ENCODE measurements at places on chromosomes 13 and 19.
A peak's percentile ranks its signal among the peaks of the same experiment; 100 is the strongest.

GRCh38 chr19:44755219-44755618, 6.7 kb downstream of the BCL3 start:
- DNase-seq: no peak

DNA sequence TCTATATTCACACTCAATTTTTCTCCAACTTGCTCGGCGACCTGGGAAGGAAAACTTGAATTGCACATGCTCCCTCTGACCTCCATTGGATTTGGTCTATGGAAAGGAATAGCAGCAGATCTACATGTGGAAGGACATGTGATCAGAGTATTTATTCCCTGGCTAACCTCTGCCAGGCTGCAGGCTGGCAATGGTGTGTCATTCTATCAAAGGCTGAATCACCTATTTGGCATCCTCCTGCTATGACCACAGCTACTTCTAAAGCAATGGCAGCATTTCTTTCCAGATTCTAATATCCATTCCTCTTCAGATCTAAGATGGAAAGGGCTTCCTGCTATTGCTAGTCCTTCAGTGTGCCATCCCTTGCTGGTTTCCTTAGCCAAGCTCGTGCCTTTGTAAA, 144.3 kb upstream of the FREM2 start:
- DNase-seq: no peak

GRCh38 chr13:28753208-28753892, 34.6 kb upstream of the SLC46A3 start:
- no peak for DNase-seq

DNA sequence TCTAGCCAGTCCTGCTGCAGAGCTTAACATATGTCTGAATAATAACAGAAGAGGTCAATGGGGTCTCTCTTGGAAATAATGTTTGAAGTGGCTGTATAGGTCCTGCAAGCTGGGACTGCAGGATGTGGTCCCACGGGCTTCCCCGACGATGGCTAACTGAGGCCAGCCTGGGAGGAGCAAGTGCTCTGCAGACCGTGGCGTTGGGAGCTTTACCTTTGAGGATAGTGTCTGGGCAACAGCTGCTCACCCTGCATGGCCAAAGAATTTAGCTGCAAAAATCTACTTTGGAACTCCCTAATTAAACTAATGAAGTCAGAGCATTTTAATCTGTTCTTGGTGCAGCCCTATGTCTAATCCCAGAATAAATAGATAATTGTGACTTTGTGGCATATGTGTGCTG, 18.2 kb upstream of the AMER2 start:
- no peak for DNase-seq

DNA sequence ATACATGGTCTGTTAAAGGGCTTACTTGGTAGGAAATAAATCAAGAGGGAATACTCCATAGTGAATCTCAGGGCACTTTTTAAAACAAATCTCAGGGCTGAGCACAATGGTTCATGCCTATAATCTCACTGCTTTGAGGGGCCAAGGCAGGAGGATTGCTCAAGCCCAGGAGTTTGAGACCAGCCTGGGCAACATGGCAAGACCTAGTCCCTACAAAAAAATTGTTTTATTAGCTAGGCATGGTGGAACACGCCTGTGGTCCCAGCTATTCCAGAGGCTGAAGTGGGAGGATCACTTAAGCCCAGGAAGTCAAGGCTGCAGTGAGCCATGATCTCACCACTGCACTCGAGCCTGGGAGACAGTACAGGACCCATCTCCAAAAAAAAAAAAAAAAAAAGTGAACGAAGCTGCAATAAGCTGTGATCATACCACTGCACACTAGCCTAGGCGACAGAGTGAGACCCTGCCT, 25.2 kb downstream of the ABCC4 start:
- DNase-seq: no peak

DNA sequence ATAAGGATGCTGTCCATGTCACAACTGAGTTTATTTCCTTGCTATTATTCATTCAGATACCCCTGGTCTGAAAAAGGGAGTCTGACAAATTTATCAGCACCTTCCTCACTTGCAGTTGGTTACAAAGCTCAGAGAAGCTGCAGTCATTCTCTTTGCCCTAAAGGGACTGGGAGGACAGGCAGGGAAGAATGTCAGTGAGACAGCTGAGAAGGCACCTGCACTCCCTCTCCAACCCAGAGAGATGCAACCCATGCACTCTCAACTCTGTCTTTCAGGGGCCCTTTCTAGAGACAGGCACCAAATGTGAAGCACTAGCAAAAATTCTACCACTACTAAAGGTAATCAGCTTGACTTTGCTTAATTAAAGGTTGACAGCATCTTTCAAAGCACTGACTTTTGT, 83.3 kb downstream of the CRYL1 start:
- DNase-seq: no peak

- DNase-seq: peak; percentile 44
Observed at GRCh38 chr13:52903320-52903719, 54.9 kb upstream of the PCDH8 start.

DNA sequence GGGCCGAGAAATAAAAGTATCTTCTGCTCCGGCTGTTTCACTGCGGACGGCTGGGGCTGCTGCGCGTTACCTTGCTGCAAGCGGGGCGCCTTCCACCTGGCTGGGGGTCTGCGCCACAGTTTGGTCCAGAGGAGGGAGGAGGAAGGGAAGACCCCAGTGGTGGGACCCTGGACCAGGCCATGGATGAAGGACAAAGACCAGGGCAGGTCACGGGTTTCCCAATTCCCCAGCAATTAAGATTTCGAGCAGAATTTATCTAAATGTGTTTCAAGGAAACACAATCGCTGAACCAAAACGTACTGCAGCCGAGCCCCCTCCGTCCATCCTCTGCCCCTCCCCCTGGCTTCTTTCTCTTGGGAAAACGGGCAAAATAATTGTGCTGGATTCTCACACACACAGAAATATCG, 2.9 kb downstream of the SOX1 start:
- DNase-seq: no peak

GRCh38 chr19:42421101-42421500, 6.1 kb downstream of the LIPE start:
- no peak for DNase-seq

GRCh38 chr13:30123575-30123974, 183.8 kb downstream of the KATNAL1 start:
- DNase-seq: no peak

DNA sequence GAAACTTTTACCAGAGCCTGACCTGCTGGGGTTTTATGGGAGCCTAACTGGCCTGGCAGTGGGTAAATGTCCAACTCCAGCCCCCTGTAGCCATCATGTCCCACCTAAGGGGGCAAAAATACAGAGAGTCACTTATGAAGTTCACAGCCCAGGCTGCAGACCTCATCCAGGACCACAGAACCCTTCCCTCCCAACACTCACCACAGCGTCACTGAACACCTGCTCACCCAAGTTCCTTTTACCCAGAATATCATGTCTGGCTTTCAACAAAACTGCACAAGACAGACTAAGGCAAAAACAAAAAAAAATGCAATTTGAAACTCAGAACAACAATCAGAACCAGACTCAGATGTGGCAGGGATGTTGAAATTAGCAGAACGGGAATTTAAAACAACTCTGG, 6.4 kb downstream of the CEACAM3 start:
- DNase-seq: no peak

- DNase-seq: no peak
Observed at GRCh38 chr19:5627395-5627904, 4.6 kb downstream of the SAFB start.

GRCh38 chr13:28707629-28708427, 10.9 kb downstream of the SLC46A3 start:
- peak; percentile 55 for DNase-seq

DNA sequence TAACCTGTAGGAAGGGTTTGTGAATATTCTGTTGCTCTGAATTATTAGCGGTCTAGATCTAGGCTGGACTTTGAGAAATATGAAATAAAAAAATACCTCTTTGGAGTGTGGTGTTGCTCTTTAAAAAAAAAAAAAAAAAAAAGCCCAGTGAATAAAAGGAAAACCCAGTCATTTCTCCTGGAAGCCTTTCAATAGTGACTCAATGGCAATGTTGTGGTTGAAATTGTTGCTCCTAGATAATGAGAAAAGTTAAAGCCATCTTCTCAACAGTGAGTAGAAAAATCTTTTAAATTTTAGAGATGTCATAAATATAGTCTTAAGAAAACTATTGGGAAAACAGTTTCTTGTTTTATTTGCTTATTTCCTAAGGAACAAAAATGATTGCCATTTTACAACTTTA, 135.3 kb downstream of the RFC3 start:
- no peak for DNase-seq

- DNase-seq: no peak
Observed at GRCh38 chr13:80359778-80360452, 19.0 kb upstream of the SPRY2 start.

- peak; percentile 74 for DNase-seq
Observed at GRCh38 chr19:47707135-47707925, 5.9 kb upstream of the EHD2 start.

DNA sequence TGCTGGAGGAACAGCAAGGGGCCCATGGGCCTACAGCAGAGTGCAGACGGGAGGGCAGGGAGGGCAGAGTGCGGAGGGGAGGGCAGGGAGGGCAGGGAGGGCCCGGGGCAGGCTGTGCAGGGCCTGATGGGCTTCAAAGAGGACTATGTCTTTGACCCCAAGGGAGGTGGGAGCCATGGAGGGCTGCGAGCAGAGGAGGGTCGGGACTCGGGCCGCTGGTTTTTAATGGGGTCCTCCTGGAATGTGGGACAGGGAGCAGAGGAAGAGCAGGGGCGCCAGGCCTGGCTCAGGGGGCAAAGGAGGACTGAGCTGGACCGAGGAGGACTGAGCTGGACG, 3.6 kb downstream of the PIP5K1C start:
- no peak for DNase-seq

DNA sequence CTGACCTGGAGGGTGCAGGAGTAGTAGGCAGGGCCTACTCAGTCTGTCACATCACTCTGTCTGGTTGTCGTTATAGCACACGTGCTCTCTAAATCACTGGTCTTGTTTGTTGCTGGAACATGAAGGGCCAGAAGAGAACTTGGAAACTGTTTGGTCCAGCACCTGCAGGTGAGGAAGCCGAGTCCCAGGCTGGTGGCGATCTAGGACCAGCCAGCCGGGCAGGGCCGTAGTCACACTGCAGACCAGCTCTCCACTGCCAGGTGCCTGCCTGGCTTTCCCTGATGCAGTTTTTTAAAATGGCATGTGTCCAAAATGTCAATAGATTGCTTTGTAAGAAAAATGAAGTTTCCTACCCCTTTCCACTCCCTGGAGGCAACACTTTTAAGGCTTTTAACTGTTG, 53.7 kb downstream of the GGACT start:
- no peak for DNase-seq

- DNase-seq: no peak
Observed at GRCh38 chr13:113491418-113491883, 940 bp upstream of the DCUN1D2 start.

GRCh38 chr13:93378184-93378583, 151.6 kb downstream of the GPC6 start:
- DNase-seq: no peak

GRCh38 chr13:93079294-93079693, 147.3 kb upstream of the GPC6 start:
- DNase-seq: no peak

- peak; percentile 36 for DNase-seq
Observed at GRCh38 chr19:46954502-46954992, 65.1 kb upstream of the NPAS1 start.

DNA sequence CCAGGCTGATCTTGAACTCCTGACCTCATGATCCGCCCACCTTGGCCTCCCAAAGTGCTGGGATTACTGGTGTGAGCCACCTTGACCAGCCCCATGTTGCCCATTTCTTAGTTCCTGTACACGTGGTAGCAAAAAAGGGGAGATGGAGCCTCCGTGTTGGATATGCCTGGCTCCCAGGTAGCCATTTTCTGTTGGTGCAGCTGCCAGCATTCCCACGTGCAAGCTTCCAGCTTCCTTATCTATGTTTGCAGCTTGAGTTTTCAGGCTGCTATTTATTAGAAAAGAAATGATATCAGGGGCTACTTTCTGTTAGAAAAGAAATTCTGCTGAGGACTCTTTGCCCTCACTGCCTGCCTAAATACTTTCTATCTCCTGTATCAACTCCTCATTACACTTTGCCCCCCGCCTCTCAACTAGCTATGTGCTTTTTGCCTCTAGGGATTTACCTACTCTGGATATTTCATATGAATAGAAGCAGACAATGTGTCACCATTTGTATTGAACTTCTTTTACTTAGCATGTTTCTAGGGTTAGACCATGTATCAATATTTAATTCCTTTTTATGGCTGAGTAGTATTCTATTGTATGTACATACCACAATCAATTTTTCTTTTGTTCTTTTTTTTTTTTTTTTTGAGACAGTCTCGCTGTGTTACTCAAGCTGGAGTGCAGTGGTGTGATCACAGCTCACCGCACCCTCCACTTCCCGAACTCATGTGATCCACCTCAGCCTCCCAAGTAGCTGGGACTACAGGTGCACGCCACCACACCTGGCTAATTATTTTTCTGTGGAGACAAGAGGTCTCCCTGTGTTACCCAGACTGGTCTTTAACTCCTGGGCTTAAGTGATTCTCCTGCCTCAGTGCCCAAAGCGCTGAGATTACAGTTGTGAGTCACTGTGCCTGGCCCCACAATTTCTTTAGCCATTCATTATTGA, 3.4 kb upstream of the TMED1 start:
- no peak for DNase-seq

GRCh38 chr19:8585894-8586750, 8.9 kb upstream of the MYO1F start:
- DNase-seq: peak; percentile 49

GRCh38 chr13:46389457-46390451, 2.7 kb upstream of the RUBCNL start:
- peak; percentile 75 for DNase-seq

DNA sequence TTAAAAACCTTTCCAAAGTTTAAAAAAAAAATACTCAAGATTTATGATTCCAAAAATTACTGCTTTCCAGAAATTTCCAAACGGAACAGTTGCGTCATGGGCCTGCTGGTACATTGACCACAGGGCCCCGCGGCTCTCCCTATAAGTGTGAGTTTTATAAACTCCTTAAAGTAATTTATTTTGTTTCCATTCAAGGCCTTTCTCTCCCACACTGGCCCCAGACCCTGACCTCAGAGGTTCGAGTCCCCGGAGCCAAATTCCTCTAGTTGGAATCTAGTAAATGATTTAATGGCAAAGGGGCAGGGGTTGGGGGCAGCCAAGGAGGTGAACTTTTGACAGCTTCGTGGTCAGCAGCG, 97.5 kb downstream of the INSR start:
- DNase-seq: no peak

- no peak for DNase-seq
Observed at GRCh38 chr13:75452564-75452963, 29.4 kb downstream of the TBC1D4 start.

GRCh38 chr19:16325641-16326400, 1.2 kb downstream of the KLF2 start:
- peak; percentile 77 for DNase-seq

GRCh38 chr19:46198756-46199155, 30.8 kb upstream of the IGFL1 start:
- no peak for DNase-seq

Data from MM.1S (cell line).